LHCN-M2 (cell line): ENCODE measurements at places on chromosomes 16 and 17.

DNA sequence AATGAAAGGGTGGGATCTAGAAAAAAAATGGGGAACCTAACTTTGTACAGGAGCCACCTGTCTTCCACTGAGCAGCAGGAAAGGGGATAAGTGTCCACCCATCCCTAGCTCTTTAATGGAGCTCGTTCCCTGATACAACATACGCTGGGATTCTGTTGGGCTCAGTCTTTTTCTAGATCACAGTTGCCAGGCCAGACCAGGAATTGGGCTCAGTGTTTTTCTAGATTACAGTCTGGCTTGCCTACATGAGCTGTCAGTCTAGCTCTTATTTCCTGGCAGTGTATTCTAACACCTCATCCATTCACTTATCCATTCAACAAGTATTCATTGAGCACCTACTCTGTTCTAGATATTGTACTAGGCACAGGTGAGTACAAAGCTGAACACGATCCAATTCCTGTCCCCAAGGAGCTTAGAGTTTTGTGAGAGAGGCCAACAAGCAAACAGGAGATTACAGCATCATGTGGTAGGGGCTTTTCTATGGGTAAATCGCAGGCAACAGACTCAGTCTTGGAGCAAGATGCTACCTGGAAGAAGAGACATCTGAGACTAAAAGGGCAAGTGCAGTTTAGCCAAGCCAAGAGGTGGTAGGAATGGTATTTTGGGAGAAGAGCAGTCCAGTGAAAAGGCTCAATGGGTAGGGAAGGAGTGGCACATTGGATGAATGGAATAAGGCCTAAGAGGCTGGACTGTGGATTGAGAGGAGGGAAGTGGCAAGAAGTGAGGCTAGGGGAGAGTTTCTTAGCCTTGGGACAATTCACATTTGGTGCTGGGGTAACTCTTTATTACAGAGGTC is 138.0 kb upstream of the HS3ST2 start:
- DNase-seq: no peak

GRCh38 chr17:79950306-79950705 is 85.4 kb downstream of the TBC1D16 start:
- no peak for DNase-seq

- DNase-seq: no peak
Observed at GRCh38 chr17:48584223-48584741, 5.8 kb downstream of the HOXB3 start.

- DNase-seq: peak; percentile 74
Observed at GRCh38 chr17:77308861-77309726, 168.3 kb downstream of the SEC14L1 start.

DNA sequence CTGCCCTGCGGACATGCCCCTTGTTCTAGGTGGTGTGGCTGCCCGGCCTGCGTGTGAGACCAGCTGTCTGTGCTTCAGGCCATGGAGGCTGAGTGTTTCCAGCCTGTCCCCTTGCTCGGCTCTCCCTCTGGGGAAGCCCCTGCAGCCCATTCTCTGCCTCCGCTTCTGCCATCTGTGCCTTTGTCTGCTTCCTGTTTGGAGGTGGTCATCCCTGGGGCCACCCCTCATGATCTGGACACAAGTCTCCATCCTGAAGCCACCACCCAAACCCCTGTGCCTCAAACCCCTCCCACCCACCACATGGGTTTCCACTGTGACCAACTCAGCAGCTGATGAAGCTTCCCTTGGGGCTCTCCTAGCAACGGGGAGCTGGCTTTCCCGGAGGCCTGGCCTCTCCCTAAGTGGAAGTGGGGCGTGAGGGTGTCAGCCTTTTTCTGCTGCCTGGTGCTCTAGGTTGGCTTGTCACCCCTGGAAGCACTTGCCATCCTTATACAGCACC is 184.9 kb downstream of the SEC14L1 start:
- peak; percentile 60 for DNase-seq

DNA sequence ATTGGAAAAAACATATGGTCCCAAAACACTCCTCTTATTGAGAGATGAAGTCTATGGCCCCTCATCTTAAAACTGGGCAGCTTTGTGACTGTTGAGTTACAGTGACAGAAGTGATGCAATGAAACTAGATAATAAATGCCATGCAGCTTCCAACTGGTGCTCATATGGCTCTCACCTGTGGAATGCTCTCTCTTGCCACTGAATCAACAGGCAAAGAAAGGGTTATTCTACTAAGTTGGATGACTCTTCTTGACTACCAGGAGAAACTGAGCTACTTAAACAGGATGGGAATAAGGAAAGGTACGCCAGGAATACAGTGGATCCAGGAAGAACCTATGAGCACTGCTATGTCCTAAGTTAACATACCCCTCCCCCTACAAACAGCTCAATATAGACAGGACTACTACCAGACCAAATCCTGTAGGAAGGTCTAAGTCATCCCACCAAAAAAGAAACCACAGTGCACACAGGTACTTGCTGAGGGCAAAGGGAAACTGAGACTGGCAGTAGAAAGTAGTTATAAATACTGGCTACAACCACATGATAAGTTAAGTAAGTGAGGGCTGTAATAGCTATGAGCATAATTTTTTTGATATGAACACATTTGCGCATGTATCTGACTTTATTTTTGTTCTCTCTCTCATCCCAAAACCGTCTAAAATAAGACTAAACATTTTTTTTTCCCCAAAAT is 398.5 kb downstream of the ZFHX3 start:
- no peak for DNase-seq

GRCh38 chr17:50452630-50453300 is 15.9 kb downstream of the CHAD start:
- peak; percentile 15 for DNase-seq

- no peak for DNase-seq
Observed at GRCh38 chr16:25716186-25716585, 24.4 kb downstream of the HS3ST4 start.

DNA sequence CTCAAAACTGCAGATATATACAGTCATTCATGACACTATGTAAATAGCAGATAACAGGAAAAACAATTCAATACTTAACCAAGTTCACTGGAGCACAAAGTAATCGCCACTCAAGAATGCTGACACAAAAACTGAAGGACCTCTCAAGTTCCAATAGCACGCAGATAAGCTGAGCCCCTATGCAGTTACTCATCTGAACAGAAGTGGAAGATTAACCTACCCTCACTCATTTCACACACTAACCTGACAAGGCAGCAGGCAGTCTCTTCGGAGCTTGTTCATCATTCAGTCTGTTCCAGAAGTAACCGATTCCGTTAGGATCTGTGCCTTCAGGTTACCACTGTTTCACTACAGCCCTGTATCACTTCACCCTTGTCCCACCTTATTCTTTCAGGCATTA is 6.0 kb downstream of the HELZ start:
- no peak for DNase-seq

DNA sequence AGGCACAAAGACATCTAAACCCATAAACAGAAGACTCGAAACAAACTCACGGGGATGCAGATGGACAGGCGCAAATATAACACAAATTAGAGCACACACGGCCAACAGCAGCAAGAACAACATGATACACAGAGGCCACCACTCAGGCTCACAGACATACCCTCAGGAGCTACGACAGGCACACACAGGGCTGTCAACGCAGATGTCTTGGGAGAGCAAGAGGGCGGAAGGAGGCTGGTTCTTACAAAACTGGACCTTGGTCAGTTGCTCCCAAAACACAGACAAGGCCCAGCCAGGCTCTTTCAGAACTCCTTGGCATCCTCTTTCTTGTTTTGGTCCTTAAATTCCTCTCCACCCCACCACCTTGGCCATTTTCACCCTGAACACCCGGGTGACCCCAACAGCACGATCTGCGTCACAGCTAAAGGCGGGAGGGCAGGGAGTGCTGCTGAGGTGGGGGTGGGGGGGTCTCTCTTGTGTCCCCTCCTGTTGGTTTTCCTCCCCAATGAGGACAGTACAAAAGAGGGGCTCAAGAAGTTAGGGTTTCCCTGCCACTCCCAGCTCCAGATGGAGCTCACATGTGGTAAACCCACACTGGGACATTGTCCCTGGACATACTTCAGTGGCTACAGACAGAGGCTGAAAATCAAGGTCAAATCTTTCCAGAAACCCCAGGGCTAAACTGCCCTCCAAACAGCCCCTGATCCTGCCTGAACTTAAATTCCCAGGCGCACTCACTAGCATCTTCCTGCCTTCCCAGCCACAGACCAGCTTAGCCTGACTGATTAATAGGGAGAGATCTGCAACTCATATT is 221.3 kb downstream of the C16orf78 start:
- no peak for DNase-seq

GRCh38 chr17:15464231-15464985 is 3.0 kb downstream of the CDRT4 start:
- DNase-seq: no peak

GRCh38 chr17:28227316-28228108 is 91.5 kb upstream of the TMEM97 start:
- DNase-seq: no peak

DNA sequence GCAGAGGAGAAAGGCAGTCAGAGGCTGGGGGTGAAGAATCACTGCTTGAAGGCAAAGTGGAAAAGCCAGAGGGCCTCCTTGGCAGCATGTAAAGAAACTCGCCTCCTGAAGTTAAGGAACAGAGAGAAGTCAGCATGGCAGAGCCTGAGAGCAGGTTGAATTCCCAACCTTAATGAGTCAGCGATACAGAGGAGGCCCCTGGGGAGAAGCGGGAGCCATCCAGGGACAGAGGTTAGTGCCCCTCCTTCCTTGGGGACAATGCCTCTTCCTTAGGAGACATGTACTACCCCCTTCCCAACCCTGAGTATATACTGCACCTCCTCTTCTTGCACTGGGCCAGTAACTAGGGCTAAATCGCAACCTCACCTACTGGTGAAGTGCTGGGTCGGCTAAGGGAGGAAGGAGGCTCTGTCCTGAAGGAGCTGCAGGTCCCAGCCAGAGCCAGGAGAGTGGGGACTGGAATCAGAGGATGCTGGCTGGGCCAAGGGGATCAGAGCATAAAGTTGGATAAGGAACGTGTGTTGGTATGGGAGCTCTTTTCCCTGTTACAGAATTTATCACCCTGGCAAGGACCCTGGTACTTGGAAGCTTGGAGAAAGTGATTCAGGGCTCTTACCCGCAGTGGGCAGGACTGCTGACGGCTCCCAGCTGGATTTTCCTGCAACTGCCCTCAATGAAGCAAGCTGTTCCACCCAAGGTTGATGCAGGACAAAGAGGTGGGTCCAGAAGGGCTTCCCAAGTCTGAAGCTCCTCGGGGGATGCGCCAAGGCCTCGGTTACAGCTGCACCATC is 5.4 kb upstream of the AANAT start:
- no peak for DNase-seq

DNA sequence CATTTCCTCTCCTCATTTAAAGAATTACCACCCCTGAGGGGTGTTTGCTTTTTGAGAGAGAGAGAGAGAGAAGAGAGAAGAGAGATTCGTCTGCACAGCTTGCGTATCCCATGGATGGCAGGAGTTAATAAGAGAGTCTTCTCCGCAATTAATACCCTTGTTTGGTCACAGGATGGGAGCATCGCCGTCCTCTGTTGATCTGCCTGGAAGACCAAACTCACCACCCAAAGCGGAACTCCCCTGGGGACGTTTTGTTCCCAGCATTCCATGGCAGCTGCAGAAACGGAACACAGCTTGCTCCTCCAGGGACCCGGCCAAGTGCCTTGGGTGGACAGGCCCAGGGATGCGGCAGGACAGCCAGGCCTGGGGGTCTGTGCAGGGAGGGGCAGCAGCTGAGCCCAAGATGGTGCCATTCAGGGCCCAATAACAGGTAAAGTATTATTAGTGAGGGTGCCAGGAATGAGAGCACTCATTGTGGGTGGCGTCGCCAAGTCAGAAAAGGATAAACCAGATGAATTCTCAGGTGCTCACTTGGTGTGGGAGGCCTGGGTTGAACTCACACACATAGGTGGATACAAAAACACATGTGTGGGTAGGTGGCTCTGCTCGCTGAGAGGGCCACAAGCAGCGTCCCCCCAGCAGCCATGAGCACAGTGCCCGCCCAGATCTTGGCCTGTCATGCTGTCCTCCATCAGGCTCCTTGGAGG is 83.1 kb downstream of the NT5M start:
- no peak for DNase-seq

- DNase-seq: no peak
Observed at GRCh38 chr16:57803134-57803990, 1.1 kb upstream of the KIFC3 start.

- peak; percentile 36 for DNase-seq
Observed at GRCh38 chr17:32558997-32559650, 72.3 kb downstream of the CDK5R1 start.

- DNase-seq: peak; percentile 84
Observed at GRCh38 chr16:80274576-80275191, 266.1 kb upstream of the DYNLRB2 start.

DNA sequence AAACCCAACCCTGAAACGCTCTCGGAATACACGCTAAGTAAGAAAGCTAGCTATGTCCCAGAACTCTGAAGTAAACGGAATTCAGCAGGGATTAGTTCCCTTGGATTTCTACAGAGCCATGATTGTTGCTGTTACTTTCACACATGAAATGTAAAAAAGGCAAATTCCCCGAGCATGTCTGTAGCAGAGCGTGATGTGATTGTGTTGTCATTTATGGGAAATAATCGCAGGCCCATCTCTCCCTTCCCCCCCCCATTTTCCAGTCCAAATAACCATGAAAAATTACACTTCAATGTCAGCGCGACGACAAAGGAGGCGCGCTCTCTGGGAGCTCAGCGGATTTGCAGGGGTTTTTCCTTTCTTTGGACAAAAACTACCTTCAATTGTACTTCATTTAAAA is 209.0 kb downstream of the ZFHX3 start:
- DNase-seq: no peak

- no peak for DNase-seq
Observed at GRCh38 chr17:76188213-76189016, 47.4 kb upstream of the FOXJ1 start.
